ENCODE measurements at places on chromosomes 7 and 10. TPM values are rescaled to one million over a fixed set of nuclear protein-coding genes. Genes with fewer than 3 reads are reported as not detected.

Gene GARIN1A
- 1.3 TPM for total RNA-seq

DNA sequence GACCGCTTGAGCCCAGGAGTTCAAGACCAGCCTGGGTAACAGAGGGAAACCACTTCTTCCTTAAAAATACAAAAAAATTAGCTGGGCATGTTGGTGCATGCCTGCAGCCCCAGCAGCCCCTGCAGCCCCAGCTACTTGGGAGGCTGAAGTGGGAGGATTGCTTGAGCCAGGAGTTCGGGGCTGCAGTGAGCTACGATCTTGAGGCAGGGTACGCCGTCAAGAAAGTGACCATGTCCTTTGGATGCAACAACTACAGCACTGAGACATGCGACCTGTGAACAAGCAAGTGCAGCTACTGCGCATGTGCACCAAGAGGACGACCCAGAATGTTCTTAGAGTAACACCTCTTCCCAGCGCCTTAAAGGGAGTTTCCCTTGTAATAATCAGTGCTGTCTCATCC lies 66.6 kb upstream of the ZNF479 start:
- DNase-seq = peak; percentile 1

DNA sequence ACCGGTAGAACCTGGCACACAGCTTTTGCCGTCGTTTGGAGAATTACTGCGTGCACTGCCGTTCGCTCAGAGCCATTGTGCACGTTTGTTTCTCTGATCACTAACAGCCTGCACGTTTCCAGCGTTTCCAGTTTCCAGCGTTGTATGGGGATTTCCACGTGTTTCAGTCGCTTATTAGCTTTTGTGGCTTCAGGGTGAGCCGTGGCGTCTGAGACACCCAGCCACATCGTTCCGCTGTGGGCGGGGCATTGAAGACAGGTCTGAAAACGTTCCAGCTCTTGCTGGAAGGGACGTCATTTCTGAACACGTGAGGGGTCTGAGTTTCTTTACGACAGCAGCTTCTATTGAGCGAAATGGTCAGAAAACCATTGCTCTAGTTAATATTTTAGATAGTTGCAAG lies 164.8 kb downstream of the DNAJB6 start:
- no peak for DNase-seq

GRCh38 chr7:47738563-47739166 lies 156.8 kb upstream of the TNS3 start:
- DNase-seq = no peak

GRCh38 chr7:70660819-70661191 lies 471.1 kb upstream of the GALNT17 start:
- no peak for DNase-seq

- no peak for DNase-seq
Observed at GRCh38 chr7:126472825-126473224, 779.9 kb downstream of the GRM8 start.

DNA sequence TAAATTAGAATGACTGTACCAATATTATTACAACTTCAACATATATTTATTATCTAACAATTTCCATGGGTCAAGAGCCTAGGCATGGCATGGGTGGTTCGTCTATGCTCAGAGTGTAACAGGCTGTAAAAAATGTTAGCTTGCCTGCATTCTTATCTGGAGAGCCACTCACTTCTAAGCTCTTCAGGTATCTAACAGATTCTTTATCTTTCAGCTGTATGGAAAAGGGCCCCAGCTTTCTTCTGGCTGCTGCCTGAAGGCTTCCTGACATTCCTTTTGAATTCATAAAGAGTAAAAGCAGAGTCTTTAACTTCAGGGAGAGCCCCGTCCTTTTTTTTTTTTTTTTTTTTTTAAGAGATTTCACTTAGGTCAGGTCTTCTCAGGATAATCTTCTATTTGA lies 648.8 kb downstream of the NXPH1 start:
- DNase-seq = no peak

All from mucosa of descending colon (tissue), 3 donors.